ENCODE measurements at places on chromosomes 2 and 18.

DNA sequence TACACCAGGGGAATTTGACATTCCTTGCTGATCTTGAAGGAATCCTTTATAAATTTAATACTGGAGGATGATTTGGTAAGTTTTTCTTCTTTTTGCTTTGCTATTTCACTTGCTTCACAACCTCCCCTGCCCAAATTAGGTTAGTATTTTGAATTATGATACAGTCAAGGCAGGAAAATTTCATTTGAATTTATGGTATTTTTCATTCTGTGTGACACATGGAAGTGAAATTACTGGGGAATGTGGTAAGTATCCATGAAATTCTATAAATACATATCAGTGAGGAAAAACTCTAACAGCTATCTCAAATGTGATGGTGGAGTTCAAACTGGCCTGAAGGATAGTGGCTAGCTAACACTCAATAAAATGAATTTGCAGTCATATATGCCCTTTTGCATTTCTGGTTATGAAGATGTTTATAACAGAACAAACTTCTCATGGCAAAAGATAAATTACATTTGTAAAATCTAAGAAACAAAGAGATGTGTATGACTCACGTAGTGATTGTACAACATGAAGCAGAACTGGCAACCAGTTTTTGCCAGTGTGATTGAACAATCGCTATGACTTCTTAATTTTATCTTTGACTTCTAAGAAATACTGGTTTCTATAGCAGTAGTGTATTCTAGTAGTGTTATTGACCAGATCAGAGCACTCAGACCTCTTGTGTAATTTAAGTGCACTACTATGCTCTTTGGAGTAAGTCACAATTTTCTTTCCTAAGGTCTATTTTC is 152.6 kb downstream of the IKZF2 start:
- DNase-seq = no peak

GRCh38 chr2:230842473-230842872 is 22.3 kb upstream of the ITM2C start:
- DNase-seq = no peak

- no peak for DNase-seq
Measured at GRCh38 chr18:13916559-13916958, 1.2 kb upstream of the MC2R start.

- DNase-seq = peak; percentile 62
Measured at GRCh38 chr2:112646102-112646719, 472 bp downstream of the SLC20A1 start.

DNA sequence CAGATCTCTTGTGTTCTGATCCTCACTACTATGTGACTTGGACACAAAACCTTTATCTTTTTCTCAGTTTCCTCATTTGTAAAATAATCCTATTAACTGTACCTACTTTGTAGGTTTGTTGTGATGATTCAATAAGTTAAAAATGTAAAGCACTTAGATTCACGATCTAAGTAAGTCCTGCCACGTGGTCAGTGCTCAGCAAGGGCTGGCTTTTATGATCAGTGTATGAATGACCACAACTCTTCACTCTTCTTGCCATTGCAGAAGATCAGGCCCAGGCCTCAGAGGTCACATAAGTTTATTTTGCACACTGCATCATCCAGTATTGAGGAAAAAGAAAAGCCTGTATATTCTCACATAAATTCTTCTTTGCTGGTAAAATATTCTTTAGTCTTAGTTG is 1192.5 kb upstream of the ACVR2A start:
- DNase-seq = no peak

- DNase-seq = no peak
Measured at GRCh38 chr2:1518331-1518803, 105.1 kb downstream of the TPO start.

DNA sequence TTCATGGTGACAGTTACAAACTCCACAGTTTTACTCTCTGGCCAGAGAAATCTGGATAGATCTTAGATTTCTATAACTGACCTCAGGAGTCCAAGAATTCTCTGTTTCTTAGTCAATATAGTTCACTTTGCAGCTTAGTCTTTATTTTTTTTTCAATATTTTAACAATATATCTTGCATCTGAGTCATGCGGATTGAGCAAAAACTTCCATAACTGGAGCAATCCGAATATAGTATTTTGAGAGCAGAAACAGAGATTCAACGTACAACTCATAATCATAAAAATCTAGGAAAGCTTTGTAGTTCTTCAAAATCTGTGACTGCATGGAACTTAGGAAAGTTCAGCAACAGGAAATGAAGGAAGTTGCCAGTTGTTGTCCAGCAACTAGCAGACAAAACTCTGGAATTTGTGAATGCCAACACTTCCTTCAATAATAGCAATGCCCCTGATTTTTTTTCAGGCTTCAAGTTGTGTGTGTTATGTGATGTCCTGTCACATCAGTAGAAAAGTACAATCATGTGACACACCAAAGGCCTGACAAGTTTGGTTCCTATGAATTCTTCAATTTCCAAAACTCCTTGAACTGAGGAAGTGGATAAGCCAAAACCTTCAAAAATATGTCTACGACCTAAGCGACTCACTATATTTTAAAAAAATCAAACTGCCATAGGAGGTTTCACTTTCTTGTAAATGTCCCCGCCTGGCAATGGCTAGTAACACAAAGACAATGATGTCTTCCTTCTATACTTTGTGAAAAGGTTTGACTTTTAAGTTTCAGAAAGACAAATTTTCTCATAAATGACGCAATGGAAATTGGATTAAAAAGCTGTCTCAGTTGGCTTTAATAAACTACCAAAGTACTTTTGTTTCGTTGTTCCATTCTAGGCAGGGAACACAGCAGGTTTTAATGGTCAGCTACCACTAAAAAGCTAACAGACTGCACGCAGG is 510.6 kb downstream of the ERBB4 start:
- no peak for DNase-seq

DNA sequence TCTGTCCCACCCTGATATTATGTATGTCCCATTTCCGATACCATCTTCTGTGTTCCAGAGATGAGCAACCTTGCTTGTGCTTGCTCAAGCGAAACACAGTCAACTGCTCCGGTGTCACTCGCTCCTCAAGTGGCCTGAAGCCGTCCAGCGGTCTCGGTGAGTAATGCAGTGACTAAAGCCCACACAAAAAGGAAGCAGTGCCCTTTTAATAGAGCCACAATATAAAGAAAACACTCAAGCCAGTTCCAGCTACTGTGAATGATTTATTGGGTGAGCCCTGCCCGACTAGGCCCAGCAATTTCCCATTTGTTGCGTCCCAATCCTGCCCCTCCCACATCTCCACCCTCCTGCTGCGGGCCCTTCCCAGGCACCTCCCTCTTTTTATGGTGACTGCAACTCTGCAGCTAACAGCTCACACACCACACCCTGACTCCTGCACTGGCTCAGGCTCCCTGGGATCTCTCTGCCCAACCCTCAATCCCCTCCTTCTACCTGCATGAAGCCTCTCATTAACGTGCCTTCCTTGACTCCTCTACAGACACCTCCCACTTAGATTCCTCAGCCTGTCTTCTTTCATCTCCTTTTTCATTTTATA is 44.2 kb upstream of the DSC1 start:
- DNase-seq = no peak

GRCh38 chr18:50424877-50425690 is 50.2 kb downstream of the SKA1 start:
- no peak for DNase-seq
